Foreskin keratinocyte (primary cell): ENCODE measurements at places on chromosomes 1 and 21. TPM values are rescaled to one million over a fixed set of nuclear protein-coding genes. Genes with fewer than 3 reads are reported as not detected.

GRCh38 chr1:170539154-170539553, 7.2 kb downstream of the GORAB start:
- no peak for DNase-seq

Gene PDZK1IP1
- polyA plus RNA-seq = 0.66 and 0.85 TPM in 2 replicates

GRCh38 chr1:227004796-227005195, 64.7 kb downstream of the COQ8A start:
- DNase-seq = no peak

DNA sequence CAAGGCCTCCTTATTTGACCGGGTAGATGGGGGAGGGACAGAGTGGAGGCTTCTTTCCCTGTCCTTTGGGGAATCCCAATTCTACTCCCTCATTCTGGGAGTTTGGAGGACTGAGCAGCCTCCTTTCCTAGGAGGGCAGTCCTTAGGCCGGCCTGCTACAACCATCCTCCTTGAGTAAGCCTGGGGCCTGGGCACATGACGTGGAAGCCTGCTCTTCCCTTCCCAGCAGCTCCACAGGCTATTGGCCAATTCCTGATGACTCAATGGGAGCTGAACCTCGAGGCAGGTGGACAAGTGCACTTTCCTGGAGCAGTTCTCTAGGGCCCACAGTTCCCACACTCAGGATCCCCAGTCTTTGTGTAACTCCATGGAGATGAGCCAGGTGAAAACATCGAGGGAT, 3.1 kb downstream of the KCNA10 start:
- peak; percentile 11 for DNase-seq

GRCh38 chr1:229819091-229819490, 193.0 kb downstream of the URB2 start:
- DNase-seq = peak; percentile 38
